ENCODE measurements at places on chromosomes 3 and 15.

GRCh38 chr3:29773481-29773880 lies 492.6 kb downstream of the RBMS3 start:
- no peak for DNase-seq

DNA sequence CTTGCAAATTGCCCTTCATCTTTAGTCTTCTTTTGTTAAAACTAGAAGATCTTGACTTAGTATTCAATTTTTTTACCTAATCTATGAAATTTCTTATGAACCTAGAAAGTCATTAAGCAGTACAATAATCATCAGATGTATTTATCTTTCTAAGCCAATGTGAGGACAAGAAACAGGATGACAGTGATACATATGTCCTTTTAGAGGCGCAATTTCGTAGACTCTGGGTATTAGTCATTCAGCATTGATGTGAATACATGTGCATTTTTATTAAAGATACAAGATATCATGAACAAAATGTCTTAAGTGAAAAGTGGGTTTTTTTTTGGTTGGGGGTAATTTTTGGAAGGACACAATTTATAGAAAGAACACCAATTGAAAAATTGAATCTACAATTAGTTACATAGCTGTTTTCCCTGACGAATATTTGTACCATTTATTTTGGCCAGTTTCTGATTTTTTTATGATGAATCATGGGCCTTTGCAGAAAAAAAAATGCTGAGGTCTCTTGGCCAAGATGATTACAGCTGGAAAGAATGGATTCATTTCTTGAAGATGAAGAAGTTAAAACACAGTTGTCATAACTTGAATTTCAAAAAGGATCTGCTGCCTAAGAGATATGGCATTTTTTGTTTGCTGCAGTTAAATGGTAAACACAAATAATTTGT lies 48.9 kb upstream of the AGTR1 start:
- peak; percentile 28 for DNase-seq

GRCh38 chr3:123789760-123790159 lies 94.4 kb downstream of the MYLK start:
- DNase-seq: no peak

DNA sequence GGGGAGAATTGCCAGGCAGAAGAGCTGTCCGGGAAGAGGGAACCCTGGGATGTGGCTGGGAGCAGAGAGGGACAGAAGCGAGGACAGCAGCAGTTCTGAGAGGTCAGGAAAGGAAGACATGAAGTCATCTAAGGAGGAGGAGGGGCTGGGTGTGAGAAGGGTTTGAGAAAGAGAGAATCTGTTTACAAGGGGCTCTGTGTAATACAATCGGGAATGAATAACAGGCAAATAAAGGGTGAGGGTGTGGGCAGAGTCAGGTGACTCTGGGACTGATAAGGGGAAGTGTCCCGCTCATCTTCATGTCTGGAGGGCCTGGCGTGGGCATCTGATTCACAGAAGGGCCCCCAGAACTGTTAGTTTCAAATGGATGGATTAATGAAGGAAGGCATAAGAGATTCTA lies 191.3 kb downstream of the XXYLT1 start:
- DNase-seq: no peak

- DNase-seq: no peak
These were observed 19.8 kb downstream of the ST8SIA2 start for GRCh38 chr15:92413510-92413909.

GRCh38 chr15:66188464-66188863 lies 65.1 kb downstream of the MEGF11 start:
- DNase-seq: no peak

GRCh38 chr15:77738441-77739302 lies 106.0 kb upstream of the LINGO1 start:
- no peak for DNase-seq

- no peak for DNase-seq
These were observed 21.6 kb downstream of the B4GALT4 start for GRCh38 chr3:119219069-119219468.

- DNase-seq: no peak
These were observed 9.5 kb downstream of the TADA3 start for GRCh38 chr3:9782770-9783169.

DNA sequence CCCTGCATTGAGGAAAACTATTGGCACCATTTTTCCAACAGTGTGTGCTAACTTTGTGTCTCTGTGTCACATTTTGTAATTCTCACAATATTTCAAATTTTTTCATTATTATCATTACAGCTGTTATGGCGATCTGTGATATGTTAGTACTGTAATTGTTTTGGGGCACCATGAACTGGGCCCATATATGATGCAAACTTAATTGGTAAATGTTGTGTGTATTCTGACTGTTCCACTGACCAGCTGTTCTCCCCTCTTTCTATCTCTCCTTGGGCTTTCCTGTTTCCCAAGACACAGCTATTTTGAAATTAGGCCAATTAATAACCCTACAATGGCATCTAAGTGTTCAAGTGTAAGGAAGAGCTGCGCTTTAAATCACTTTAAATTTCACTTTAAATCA lies 2.2 kb upstream of the CYP8B1 start:
- no peak for DNase-seq

- peak; percentile 77 for DNase-seq
These were observed 230.9 kb upstream of the RORA start for GRCh38 chr15:61459785-61460707.

DNA sequence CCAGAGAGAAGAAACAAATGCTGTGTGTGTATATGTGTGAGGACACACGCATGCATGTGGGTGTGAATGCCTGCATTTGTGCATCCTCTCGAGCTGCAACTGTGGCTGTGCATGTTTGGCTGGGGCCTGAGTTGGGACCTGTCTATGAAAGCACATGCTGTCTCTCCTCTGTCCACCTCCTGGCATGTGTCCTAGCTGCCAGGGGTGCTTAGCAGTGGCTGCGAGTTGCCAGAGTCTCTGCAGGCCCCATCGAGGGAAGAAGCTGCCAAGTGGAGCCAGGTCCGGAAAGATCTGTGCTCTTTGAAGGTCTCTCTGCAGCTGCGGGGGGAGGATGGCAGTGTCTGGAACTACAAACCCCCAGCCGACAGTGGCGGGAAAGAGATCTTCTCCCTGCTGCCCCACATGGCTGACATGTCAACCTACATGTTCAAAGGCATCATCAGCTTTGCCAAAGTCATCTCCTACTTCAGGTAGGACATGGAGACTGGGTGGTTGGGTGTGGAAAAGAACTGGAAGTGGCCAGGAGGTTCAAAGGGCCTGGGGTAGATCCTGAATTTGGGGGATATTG lies 30.7 kb downstream of the NR1I2 start:
- DNase-seq: no peak

GRCh38 chr15:73845507-73845906 lies 27.9 kb upstream of the TBC1D21 start:
- no peak for DNase-seq

GRCh38 chr15:70625438-70625837 lies 137.9 kb downstream of the UACA start:
- no peak for DNase-seq

DNA sequence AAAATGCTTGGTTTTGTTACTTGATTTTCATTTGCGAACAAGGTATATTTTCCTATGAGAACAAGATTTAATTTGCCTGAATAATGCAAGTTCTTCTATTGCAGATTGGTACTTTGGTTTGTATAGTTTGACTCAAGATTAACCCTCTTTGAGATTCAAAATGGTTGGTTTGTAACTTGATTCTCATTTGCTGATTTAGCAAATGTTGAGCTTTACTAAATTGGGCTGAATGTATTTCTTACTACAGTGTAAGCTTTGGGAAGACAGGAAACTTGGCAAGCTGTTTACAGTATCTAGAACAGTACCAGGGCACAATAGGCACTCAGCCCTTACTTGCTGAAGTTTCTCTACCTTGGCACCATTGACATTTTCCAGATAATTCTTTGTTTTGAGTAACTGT lies 3.7 kb upstream of the SYNPR start:
- no peak for DNase-seq

DNA sequence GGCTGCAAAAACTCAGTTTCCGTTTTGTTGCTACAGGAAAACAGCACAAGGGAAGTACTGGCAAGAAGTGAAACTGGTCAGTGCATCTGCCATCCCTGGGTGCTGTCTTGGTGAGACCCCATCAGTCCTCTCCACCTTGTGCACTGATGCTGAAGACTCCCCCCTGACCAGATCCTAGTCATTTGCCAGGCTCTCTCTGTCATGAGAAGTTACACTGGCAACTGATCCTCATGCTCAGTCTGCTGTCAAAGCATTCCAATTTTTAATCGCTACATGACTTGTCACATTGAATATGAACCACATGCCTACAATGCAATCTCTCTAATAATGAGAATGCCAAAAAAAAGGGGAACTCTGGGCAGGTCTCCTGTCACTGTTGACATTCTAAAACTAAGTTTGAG lies 296.5 kb downstream of the ZIC1 start:
- no peak for DNase-seq

- no peak for DNase-seq
These were observed 17.3 kb downstream of the PLS1 start for GRCh38 chr3:142613491-142613890.

DNA sequence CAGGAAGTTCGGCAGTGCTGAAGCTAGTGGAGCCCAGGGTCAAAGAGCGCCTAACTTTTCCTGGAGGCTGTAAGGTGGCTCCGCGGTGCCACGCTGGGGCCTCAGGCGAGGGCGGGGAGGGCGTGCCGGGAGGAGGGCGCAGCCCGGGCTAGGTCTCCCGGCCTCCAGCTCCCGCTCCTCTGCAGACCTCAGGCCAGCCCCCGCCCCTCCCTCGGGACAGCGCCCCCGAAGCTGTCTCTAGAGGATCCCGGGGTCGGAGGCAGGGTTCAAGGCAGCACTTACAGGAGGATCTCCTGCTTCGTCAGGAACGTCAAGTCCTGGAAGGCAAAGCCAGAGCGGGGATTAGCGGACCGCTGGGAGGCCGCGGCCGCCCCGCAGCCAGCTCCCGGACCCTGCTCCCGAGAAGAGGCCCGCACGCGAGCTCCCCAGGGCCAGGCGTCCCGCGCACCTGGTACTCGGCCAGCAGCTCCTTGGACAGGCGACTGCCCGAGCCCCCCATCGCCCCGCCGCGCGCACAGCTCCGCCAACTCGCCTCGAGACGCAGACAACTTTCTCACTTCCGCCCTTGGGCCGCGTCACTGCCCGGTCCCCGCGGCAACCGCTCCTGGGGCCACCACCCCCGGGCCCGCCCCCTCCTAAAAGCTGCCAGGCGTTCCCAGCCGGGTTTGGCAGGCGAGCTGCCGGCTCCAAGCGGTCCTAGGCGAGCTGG lies at the start of gene CIB1:
TSS of gene CIB1 (minus strand) at position 555 of the 709 bp plus-strand sequence. CDS start at position 499, 56 bp downstream.
- peak; percentile 88 for DNase-seq

GRCh38 chr3:73321286-73321999 lies 260.0 kb downstream of the EBLN2 start:
- no peak for DNase-seq

DNA sequence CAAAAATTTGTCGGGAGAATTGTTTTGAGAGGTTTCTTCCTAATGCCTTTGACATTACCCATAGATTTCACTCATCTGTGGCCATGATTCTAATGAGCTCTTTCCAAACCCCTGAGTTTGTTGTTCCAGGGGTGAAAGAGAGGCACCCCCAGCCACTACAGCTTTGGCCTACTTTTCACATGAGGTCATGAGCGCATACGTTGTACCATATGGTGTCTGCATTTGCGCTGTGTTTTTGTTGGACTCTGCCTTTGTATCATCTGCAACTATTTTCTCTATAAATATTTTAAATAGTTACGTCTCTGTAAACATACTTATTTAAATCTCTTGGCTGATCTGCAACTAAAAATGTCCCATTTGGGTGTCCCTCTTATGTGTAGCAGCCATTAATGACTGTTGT lies 107.9 kb downstream of the LRTM1 start:
- DNase-seq: no peak

GRCh38 chr3:19473971-19474580 lies 325.8 kb downstream of the KCNH8 start:
- no peak for DNase-seq

DNA sequence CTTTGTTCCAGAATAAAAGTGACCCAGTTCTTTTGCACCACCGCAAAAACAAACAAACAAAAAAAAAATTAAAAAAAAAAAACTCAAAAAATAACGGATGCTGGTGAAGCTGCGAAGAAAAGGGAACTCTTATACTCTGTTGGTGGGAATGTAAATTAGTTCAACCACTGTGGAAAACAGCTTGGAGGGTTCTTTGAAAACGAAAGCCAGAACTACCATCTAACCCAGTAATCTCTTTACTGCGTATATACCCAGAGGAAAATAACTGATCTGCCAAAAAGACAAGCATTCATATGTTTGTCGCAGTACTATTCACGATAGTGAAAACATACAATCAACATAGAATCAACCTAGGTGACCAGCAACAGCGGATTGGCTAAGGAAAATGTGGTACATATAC lies 298.9 kb upstream of the CBLB start:
- DNase-seq: no peak

- DNase-seq: no peak
These were observed 69.8 kb upstream of the ROBO2 start for GRCh38 chr3:76969996-76970615.

GRCh38 chr3:87796137-87796842 lies 262.5 kb downstream of the CGGBP1 start:
- DNase-seq: no peak

GRCh38 chr15:41779662-41780157 lies 5.4 kb downstream of the MAPKBP1 start:
- DNase-seq: no peak

GRCh38 chr3:156216216-156216615 lies 95.8 kb downstream of the KCNAB1 start:
- DNase-seq: no peak

GRCh38 chr3:17144665-17144993 lies 259.9 kb downstream of the PLCL2 start:
- DNase-seq: no peak

DNA sequence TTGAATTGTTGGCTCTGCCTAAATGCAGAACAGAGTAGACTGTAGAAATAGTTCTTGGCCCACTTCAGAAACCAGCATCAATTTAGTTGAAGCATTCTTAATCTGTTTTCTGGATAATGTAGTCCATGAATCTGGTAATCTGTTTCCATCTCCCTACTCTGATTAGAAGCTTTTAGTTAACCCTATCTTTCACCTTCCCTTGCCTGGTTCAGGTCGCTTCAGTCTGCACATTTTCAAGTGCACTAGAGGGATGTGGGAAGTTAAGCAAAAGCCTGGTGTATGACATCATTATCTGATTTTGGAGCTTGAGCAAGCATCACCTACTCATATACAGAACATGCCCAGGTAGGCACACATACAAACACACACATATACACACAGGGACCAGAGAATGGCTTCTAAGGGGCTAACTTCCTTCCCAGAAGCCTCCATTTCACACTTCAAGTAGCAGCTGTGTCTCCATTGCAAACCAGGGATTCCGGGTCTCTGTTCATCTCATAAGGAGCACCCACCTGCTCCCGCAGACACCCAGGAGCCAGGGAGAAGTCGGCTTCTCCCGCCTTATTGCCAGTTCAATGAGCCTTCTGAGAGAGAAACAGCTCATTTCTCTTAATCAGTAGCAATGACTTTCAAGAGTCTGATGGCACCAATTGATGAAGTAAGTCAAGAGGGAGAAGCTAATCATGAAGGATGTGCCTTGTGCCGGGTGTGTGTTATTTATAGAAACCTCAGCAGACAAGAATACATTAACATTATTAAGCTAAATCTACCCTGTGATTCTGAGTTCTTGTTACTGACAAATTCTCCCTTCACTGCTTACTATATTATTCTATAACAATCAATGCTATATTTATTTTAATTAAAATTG lies 347.9 kb upstream of the STAC start:
- no peak for DNase-seq
